M059J (cell line): ENCODE measurements at places on chromosomes 13 and 19. TPM values are rescaled to one million over a fixed set of nuclear protein-coding genes. Genes with fewer than 3 reads are reported as not detected.

Gene SLC17A7
- total RNA-seq: 0.57 TPM in 1 of 2 replicates, not detected in the other

Gene CGB2
- 1.7 and 4.2 TPM in 2 replicates for total RNA-seq

Gene GRIK5
- total RNA-seq: 0.07 TPM in 1 of 2 replicates, not detected in the other

Gene FAM83E
- total RNA-seq: 0.89 TPM in 1 of 2 replicates, not detected in the other

Gene KIR3DL2
- not detected in 2 replicates for total RNA-seq

Gene ZNF540
- 1.8 TPM in 1 of 2 replicates, not detected in the other for total RNA-seq

Gene TSHZ3
- total RNA-seq: 0.22 and 0.64 TPM in 2 replicates

Gene IZUMO2
- not detected in 2 replicates for total RNA-seq

Gene ADGRE3
- total RNA-seq: not detected in 2 replicates

Gene ANGPTL4
- total RNA-seq: 0.27 and 0.91 TPM in 2 replicates

Gene LRRC25
- total RNA-seq: not detected in 2 replicates

Gene ZNF606
- total RNA-seq: 13.2 and 13.4 TPM in 2 replicates

Gene CEACAM3
- total RNA-seq: not detected in 2 replicates

Gene PNMA8A
- 3.1 and 5.0 TPM in 2 replicates for total RNA-seq

Gene SULT2A1
- total RNA-seq: not detected in 2 replicates

Gene ZNF227
- total RNA-seq: 17.9 and 20.6 TPM in 2 replicates

Gene GPR180
- total RNA-seq: 10.7 and 13.9 TPM in 2 replicates

Gene PDE4C
- total RNA-seq: 0.07 and 0.15 TPM in 2 replicates

Gene ZNF708
- 5.4 and 10.8 TPM in 2 replicates for total RNA-seq

Gene IGFL3
- total RNA-seq: not detected in 2 replicates

Gene ZNF536
- total RNA-seq: not detected in 2 replicates

Gene C13orf42
- total RNA-seq: not detected in 2 replicates

Gene CLC
- total RNA-seq: not detected in 2 replicates

Gene ZNF320
- total RNA-seq: 4.8 and 11.9 TPM in 2 replicates

Gene PLIN5
- total RNA-seq: not detected in 2 replicates
